ENCODE measurements at places on chromosomes 5 and 9.

DNA sequence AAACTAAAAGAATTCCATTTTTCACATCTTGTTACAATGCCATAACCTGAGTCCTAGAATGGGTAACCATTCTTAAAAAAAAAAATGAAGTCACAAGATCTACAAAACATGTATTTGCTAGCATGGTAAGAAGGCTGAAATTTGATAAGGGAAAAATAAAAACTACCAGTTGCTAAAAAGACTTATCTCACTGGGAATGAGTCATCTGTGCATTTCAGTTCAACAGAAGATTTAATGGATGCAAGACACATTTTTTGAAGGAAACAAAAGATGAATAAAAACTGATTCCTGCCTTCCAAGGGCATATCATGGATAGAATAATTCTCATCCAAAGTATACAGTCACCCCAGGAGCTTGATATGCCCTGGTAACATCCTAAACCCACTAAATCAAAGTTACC is 47.2 kb downstream of the SGTB start:
- peak; percentile 6 for DNase-seq

DNA sequence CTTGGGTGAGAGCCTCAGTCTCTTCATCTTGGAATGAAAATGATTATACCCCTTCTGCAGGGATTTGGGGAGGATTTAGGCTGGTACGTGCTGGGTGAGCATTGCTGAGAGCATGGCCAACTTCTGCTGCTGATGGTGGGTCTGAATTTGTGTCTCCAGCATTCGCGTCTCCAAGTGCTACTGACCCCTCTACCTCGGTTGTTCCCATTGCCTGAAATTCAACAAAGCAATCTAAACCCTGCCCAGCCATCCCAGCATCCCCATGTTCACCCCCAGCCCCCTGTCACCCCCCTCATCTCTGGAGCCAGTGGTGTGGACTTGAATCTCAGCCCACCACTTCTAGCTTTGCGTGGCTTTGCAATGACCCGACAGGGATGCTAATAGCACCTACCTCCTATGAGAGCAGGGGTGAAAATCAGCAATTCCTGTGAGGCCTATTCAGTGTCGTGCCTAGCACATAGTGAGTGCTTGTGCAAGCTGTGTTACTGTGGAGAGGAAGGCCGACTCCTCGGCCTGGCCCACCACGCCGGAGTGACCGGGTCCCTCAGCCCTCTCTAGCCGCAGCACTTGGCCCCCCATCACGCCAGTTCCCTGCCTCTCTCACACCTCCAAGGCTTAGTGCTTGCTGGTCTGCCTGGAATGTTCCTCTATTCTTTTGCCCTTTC is 43.4 kb upstream of the SH3PXD2B start:
- no peak for DNase-seq

DNA sequence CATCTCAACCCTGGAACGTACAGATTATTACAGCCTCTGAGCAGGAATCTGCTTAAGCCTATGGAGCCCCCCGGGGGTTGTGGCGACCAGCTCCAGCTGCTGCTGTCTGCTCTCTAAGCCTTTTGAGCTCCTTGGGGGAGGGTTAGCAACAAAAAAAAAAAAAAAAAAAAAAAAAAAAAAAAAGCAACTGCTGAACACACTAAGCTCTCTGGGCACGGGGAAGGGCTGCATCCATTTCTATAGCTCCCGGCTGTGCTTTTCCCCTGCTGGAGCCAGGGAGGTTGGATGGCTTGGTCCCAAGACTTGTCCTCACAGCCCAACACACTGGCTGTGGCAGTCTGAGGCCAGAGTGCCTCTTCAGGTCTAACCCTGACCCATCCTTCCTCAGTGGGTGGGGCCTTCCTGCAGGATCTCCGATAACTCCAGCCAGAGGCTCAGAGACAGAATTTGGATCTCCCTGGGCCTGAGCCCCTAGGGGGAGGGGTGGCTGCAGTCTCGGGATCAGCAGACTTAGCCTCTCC is 82.1 kb downstream of the FBN2 start:
- DNase-seq: no peak

DNA sequence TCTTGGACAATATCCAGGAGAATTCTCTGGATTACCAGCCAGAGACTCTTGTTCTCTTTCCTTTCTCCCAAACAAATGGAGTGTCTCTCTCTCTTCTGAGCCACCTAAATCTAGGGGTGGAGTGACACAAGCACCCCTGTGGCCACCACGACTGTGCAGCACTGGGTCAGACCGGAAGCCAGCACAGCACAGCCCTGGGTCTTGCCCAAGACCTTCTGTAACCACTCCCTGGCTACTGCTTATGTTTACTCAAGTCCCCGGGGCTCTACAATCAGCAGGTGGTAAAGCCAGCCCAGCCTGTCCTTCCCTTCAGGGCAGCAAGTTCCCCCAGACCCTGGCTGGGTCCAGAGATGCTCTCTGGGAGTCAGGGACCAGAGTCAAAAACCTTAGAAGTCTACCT is 110.0 kb upstream of the TUT7 start:
- DNase-seq: no peak

DNA sequence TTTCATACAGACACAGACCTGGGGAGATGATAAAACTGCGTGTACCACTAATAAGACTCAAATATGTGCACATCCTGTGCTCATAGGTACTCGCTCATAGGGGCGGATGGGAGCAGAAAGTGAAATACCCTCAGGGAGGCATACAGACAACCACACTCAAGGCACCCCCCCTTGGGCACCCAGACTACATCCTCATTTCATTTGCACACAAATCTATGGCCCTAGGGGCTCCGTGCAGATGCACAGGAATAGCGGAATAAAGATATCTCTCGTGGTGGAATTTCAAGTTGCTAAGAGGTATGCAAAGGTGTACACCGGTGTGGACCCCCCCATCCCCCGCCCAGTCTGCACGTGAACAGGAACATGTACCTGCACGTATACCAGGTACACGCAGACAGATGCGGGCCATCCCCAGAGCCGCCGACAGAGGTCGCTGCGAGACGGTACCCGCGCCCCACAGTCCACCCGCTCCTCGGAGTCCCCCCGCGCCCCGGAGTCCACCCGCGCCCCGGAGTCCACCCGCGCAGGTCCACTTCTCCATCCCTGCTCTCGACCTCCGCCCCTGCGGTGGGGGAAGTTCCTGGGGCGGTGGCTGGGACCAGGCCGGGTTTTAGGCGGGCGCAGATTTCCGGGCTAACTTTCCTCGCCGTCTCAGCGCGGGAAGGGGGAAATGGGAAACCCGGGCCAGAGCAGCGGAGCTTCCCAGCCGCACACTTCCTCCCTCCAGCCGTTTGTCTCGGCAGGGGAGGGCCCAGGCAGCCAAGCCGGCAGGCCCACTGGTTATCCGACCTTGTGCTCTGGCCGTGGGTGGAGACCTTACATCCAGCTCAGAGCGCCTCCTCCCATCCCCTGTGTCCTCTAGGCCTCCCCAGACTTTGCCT is 1.0 kb upstream of the IL12B start:
- DNase-seq: peak; percentile 70

GRCh38 chr5:120510098-120510637 is 46.1 kb downstream of the PRR16 start:
- DNase-seq: no peak

GRCh38 chr5:173944511-173944910 is 44.5 kb upstream of the C5orf47 start:
- DNase-seq: no peak

DNA sequence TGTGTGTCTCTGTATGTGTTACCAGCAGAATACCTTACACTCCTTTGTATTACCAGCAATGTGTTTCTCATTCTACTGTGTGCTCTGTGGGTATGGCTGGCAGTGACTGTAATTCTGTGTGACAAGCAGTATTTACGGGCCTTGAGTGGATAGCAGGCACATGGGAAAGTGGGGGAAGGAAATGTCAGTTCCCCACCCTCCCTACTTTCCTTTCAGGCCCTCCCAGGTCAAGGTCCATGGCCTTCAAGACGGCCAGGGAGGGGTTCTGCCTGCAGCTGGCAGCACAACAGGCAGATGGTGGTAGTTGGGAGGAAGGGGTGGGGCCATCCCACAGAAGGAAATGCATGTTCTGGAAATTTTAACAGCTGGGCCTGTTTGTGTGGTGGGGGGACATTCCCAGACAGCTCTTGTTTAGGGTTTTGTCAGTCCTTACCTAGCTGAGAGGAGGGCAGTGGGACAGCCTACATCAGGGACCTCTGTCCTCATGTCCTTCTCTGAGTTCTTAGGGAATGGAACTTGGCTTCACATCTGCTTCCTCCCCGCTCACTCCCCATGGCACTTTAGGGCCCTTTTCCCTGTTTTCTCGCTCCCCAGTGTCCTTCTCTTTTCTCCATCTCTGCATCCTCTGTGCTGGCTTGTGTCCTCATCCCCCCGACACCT is 14.6 kb upstream of the TNIP1 start:
- DNase-seq: peak; percentile 26

- DNase-seq: peak; percentile 79
These were observed 59.5 kb downstream of the HSPA4 start for GRCh38 chr5:133111299-133111698.

DNA sequence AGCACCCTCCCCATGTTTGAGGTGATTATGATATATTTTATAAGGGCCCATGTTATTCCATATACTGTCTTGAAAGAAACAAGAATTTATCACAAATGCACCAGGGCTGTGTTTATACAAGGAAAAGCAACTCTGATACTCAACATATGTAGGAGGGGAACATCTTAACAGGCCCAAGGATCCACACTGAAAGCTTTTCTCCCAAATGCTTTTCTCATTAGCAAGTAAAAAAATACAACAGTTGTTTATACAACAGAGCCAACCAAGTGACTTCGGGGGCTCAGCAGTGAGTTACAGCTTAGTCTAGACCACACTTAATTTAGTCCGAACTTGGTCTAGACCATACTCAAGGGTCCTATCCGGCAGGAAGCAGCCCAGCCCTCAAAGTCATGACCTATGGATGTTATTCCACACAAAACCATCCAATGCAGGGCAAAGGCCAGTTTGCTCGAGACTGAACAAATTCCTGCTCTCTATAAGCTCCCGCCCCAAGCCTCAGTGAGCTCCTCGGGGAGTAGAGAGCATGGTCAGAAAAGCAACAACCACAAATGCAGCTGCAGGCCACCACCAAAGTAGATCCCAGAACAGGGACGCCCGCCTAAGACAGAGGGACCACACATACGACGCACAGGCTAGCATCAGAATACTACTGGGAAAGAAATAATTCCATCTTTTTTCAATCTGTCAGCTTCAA is 6.8 kb downstream of the GZMK start:
- no peak for DNase-seq

GRCh38 chr5:140632366-140633020 is 482 bp downstream of the CD14 start:
- DNase-seq: peak; percentile 63

DNA sequence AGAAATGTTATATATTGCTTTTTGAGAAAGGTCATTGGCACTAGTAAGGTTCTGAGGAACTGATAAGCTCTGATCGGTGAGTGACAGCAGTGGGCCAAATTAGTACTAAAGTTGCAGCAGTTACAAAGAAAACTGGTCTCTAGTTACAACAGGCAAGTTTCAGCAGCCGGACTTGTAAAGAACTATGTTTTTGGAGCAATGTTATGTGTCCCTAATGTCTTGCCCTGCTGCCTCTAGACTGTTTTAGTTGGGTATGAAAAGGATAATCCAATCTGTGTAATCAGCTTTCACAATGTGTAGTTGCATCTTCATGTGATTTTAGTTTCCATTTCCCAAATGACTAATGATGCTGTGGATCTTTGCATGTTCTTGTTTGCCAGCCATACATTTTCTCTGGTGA is 113.5 kb downstream of the CAMK4 start:
- no peak for DNase-seq

- DNase-seq: no peak
These were observed 7.1 kb upstream of the ORM1 start for GRCh38 chr9:114315723-114316363.

GRCh38 chr9:135310134-135310533 is 169.4 kb upstream of the PPP1R26 start:
- no peak for DNase-seq

GRCh38 chr9:76559286-76559685 is 100.3 kb downstream of the GCNT1 start:
- DNase-seq: no peak

DNA sequence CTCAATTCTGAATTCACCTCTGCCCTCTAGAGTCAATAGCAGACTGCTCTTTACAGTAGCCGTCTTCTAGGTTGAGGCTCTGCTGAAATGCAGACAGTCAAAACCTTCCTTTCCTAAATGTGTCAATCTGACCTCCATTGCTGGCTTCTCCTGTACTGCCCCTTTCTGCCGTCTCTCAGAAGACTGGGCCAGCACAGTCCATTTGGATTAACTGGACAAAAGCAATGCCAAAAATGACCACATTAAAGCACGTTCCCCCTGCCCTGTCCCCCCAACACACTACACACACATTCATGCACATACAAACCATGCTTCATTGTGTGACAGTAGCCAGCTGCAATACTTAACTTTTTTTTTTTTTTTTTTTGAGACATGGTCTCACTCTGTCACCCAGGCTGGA is 130.2 kb upstream of the LIFR start:
- no peak for DNase-seq

DNA sequence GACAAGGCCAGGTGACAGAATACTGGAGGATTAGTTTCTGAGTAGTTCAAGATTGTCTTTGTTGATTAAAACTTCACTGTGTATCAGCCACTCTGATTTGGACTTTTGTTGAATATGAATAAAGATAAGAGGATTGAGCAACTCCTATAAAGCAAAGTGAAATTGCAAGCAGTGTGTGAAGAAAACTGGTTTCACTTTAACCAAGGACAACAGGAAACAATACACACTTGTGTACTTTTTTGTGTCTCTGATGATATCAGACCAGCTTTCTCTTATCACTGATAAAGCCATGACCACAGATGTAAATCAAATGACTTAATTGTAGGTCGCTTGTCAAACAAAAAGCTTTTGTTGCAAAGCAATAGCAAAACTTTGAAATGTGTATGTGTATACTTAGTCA is 268.6 kb downstream of the FER start:
- DNase-seq: no peak

DNA sequence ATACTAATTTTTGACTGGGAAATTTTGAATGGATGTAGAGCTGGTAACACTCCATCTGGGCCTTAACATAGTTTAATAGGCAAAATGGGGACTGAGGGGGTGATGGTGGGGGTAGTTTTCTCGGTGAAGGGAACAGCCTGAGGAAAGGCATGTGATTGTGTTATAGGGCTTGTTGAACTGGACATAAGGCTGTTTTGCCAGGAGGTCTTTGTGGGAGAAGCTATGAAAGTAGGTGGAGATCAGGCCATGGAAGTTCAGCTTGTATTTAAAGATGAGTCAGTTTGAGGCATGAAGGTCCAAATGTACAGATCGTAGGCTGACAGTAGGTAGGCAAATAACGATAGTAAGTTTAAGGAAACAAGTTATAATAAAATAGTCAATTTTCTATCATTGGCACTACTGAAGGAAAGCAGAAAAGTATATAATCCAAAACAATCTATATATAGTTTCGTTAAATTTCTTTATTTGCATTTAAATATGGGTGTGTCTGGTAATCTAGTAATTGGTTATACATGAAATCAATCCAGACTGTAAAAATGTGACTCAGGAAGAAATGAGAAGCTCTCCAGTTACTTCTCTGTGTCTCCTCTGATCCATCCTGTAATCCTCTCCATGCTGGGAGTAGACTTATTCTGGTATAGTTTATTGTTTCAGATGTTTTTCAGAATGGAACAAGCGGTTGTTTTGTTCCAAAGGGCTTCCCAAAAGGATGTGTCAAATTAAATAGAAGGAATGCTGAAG is 2.8 kb downstream of the CSNK1G3 start:
- DNase-seq: no peak

- no peak for DNase-seq
These were observed 108.3 kb downstream of the INSYN2B start for GRCh38 chr5:169871826-169872490.
